ENCODE measurements at places on chromosomes 7 and 10. TPM values are rescaled to one million over a fixed set of nuclear protein-coding genes. Genes with fewer than 3 reads are reported as not detected.

DNA sequence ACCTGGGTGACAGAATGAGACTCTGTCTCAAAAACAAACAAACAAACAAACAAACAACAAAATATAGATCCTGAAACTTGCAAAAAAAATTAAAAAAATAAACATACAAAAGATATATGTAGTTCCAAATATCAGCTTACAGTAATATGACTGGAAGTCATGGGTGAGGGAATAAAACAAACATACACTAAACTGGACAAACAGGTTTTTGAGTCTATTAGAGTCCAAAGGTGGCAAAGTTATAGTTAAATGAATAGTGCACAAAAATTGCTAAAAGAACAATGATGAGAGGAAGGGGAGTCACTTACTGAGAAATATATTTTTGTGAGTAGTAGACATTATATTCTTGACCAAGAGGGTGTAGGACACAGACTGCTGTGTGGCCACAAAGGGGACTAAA is 16.7 kb upstream of the RSBN1L start:
- no peak for DNase-seq

GRCh38 chr7:143299840-143300239 is 11.7 kb downstream of the CASP2 start:
- no peak for DNase-seq

DNA sequence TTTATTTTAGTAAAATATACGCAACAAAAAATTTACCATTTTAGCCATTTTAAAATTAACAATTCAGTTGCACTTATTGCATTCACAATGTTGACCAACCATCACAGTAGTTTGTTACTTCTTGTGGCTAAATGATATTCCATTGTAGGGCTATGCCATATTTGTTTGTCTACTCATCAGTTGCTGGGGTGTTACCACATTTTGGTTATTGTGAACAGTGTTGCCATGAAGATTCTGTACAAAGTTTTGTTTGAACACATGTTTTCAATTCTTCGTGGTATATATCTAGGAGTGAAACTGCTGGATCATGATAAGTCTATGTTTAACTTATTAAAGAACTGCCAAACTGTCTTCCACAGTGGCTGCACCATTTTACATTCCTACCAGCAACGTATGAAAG is 46.3 kb upstream of the ZNF365 start:
- no peak for DNase-seq

GRCh38 chr10:130483691-130484467 is 347.7 kb downstream of the GLRX3 start:
- no peak for DNase-seq

DNA sequence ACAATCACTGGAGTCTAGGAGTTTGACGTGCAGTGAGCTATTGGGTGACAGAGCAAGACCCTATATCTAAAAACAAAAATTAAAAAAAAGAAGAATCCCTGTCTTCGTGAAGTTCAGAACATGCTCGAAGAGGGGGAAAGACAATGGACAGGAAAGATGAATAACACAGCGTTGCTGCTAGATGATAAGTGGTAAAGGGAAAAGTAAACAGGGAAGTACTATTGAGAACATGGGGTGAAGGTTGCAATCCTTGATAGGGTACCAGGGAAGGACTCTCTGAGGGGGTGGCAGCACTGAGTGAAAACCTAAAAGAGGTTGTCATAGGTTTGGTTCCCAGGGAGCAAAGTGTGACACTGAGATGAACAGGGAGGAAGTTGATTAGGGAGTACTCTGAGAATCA is 2.8 kb upstream of the ABRAXAS2 start:
- no peak for DNase-seq

DNA sequence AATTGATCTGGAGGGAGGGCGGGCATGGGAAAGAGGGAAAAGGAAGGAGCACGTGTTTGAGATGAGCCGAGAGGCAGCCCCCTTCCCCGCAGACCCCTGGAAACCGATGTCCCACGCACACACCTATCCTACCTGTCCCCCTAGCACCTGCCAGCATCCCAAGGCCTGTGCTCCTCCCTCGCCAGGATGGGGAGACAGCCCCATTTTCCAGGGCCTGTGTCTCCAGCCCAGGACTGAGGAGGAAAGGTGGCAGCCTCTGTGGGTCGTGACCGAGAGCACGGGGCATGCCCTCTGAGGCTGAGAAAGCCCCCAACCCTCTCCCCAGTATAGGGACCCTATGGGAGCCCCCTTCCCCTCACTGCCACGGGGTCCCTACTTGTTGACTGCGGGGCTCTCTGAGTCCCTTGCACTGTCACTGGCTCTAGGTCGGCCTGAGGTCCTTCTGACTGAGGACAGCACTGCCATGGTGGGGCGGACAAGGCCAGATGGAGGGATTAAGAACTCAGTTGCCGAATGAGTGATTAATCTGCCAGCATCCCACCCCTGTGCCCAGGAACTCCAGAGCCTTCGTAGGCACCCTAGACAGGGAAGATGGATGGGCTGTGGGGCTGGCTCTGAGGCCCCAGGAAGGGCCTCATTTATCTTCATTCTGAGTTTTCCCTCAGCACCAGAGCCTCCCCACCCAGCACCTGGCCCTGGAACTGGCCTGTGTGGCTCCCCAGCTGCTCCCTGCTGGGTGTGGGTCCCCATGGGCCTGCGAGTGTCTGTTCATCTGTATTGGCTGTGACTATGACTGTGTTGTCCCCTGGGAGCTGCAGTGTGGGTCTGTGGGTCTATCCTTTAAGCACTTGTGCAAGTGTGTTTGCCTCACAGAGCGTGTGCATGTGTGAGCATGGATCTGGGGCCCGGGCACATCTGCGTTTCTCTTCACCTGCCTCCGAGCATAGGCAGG is 26.0 kb downstream of the CRHR2 start:
- DNase-seq = no peak

GRCh38 chr10:65083222-65083621 is 1562.0 kb downstream of the REEP3 start:
- no peak for DNase-seq

- DNase-seq = no peak
Measured at GRCh38 chr7:2124604-2125345, 108.0 kb downstream of the MAD1L1 start.

DNA sequence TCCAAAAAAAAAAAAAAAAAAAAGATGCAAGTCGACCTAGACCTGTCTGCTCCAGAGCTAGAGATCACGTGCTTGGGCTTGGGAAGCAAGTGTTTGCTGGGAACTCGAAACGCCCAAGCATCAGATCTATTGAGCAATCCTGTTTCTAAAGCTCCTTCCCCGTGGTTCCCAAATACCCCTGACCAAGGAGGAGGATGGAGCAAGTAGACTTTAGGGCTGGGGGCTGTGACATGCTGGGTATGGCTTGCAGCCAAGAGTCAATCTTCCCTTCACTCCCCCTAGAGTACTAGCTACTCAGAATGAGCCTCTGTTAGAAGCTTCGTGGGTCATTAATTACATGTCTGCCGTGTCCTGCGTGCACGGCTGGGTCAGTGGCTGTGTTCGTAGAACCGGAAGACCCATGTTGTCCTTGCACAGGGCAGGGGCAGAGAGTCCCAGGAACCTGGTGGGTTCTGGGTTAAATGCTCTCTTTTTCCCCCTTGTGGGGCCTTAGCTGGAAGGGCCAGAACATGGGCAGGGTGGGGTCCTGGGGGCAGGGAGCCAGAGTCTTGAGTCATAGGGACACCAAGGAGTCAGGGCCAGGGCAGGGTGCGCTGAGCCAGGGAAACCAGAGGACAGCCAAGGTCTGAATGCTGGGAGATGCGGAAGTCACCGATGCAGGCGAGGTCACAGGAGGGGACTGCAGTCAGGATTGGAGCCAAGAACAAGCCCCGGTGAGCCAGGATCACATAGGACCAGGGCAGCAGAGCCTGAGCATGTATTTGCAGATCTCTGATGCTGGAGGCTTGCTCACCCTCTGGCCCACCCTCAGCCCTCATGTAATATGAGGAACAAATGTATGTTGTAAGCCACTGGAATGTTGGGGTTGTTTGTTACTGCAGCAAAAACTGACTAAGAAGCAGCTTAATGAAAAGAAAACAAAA is 34.6 kb upstream of the TPST1 start:
- peak; percentile 89 for DNase-seq

DNA sequence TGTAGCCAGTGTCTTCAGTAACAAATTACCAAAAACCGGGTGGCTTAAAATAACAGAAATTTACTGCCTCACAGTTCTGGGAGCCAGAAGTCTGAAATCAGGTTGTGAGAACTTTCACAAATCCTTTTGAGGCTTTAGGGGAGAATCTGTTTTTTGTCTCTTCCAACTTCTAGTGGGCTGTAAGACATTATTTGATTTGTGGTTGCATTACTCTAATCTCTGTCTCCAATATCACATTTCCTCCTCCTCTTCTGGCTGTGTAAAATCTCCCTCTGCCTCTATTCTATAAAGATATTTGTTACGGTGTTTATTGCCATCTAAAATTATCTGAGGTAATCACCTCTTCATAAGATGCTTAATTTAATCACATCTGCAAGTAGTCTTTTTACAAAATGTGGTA is 1039.6 kb upstream of the LRRN3 start:
- DNase-seq = no peak

DNA sequence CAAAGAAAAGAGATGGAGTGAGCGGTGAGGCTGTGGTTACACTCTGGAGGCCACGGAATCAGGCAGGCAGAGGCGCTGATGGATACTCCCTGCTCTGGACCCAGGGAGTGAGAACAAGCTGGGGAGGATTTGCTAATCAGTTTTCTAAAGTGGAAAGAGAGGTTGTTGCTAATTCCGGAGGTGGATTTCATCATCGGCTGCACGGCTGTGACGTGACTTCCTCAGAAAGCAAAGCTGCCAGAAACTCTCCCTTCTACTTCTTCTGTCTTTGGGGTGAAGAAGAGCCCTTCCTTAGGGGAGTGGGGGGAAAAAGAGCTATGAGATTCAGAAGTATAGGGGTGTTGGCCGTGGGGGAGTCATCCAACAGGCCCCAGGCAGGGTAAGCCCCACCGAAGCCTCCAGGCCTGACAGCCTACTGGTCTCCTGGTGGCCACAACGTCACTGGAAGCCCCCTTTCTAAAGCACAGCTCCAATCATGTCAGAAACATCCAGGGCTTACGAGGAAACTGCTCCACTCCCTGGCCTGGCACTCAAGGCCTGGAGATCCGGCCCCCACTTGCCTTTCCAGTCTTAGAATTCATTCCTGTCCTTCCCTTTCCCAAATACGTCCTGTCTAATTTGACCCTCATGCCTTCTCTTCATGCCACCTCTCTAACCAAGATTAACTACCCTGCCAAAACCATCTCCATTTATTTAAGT is 114.5 kb downstream of the HIP1 start:
- peak; percentile 95 for DNase-seq

- DNase-seq = no peak
Measured at GRCh38 chr10:13741438-13741837, 154.7 kb downstream of the PRPF18 start.

DNA sequence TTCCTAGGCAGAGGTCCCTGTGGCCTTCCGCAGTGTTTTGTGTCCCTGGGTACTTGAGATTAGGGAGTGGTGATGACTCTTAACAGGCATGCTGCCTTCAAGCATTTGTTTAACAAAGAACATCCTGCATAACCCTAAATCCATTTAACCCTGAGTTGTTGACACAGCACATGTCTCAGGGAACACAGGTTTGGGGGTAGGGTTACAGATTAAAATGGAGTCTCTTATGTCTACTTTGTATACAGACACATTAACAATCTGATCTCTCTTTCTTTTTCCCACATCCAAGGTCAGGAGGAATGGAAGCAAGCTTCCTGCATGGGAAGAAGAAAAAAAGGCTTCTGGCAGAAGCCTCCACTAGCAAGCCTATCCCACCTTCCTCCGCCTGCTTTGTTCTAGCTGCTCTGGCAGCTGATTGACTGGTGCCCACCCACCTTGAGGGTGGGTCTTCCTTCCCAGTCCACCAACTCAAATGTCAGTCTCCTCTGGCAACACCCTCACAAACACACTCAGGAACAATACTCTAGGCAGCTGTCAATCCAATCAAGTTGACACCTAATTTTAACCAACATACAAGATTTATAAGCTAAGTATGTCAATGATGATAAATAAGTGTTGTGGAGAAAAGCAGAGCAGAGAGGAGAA is 176.5 kb upstream of the CCZ1B start:
- DNase-seq = no peak

GRCh38 chr7:109376576-109376975 is 806.9 kb downstream of the DNAJB9 start:
- no peak for DNase-seq

- DNase-seq = no peak
Measured at GRCh38 chr7:105297985-105298384, 90.7 kb downstream of the SRPK2 start.

DNA sequence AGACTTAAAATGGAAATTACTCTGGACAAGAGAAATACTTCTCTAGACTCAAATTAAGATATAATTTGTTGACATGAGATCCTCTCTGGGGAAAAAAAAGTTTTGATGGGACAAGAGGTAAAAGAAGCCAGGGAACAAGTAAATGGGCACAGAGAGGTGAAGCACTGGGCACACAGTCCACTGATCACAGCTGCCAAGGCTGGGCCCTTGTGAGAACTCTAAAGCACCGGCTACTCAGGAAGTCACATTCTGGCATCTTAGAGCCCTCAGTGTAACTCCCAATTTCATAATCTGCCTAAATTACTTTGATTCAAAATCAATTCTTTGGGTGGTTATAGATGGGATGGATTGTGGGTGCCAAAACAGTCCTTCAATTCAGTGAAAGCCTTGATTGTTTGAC is 123.2 kb upstream of the CACNA2D1 start:
- DNase-seq = no peak

- peak; percentile 23 for DNase-seq
Measured at GRCh38 chr10:70925377-70926225, 37.2 kb upstream of the PCBD1 start.

GRCh38 chr7:151397026-151397425 is 12.8 kb downstream of the WDR86 start:
- DNase-seq = no peak

AKR1C8 gene
- not detected for total RNA-seq

PRPS1L1 gene
- not detected for total RNA-seq

RNLS gene
- total RNA-seq = 14.2 TPM

IL2RA gene
- under 0.01 TPM for total RNA-seq

RPP30 gene
- total RNA-seq = 53.5 TPM

SRRM3 gene
- 0.64 TPM for total RNA-seq

ZNF438 gene
- total RNA-seq = 4.7 TPM

ITPRIP gene
- 10.3 TPM for total RNA-seq

Measured in fibroblast of villous mesenchyme (primary cell).